ENCODE measurements at places on chromosomes 3 and 15.

DNA sequence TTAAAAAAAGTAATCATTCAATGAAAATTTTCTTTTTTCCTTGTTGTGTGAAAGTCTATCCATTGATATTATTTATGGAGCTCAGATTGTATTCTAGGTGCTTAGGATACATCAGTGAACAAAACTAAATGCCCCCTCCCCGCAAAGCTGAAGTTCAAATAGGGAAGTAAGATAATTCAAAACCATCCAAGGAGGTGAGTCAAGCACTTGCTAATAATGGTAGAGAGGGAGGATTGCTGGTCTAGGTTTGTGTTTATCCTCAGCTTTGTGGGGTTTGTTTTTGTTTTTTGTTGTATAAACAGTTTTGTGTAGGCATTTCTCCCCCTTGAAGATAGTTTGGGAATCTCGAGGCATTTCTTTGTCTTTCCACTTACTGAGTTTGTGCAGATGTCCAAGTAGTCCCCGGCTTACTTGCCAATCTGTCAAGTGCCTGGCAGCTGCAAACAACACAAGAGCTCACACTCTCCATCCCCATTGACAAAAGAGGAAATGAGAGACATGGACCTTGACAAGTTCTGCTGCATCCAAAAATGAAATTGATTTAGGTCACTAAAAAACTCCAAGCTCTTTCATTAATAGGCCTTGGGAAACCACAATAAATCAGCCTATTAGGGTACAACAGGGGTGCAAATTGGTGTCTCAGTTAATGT, 575.8 kb upstream of the TBL1XR1 start:
- no peak for DNase-seq
- no peak overlapping the region for H3K4me3 ChIP-seq
- H3K27ac ChIP-seq, result no peak overlapping the region
- no peaks in the 10 kb centered on the region for H3K36me3 ChIP-seq

GRCh38 chr3:15206662-15207576, 873 bp downstream of the CAPN7 start:
- DNase-seq, result no peak
- H3K4me1 ChIP-seq, result peaks cover 15% of the 10 kb centered on the region
- peaks cover 34% of the 10 kb centered on the region for H3K36me3 ChIP-seq
- no peaks in the 10 kb centered on the region for H3K27me3 ChIP-seq
- H3K4me3 ChIP-seq, result peak overlapping the region; percentile 98

- no peak overlapping the region for H3K4me3 ChIP-seq
- H3K27me3 ChIP-seq, result no peaks in the 10 kb centered on the region
- H3K36me3 ChIP-seq, result no peaks in the 10 kb centered on the region
- no peaks in the 10 kb centered on the region for H3K4me1 ChIP-seq
- no peak overlapping the region for H3K27ac ChIP-seq
- DNase-seq, result no peak
Observed at GRCh38 chr3:191008074-191008473, 145.6 kb upstream of the GMNC start.

DNA sequence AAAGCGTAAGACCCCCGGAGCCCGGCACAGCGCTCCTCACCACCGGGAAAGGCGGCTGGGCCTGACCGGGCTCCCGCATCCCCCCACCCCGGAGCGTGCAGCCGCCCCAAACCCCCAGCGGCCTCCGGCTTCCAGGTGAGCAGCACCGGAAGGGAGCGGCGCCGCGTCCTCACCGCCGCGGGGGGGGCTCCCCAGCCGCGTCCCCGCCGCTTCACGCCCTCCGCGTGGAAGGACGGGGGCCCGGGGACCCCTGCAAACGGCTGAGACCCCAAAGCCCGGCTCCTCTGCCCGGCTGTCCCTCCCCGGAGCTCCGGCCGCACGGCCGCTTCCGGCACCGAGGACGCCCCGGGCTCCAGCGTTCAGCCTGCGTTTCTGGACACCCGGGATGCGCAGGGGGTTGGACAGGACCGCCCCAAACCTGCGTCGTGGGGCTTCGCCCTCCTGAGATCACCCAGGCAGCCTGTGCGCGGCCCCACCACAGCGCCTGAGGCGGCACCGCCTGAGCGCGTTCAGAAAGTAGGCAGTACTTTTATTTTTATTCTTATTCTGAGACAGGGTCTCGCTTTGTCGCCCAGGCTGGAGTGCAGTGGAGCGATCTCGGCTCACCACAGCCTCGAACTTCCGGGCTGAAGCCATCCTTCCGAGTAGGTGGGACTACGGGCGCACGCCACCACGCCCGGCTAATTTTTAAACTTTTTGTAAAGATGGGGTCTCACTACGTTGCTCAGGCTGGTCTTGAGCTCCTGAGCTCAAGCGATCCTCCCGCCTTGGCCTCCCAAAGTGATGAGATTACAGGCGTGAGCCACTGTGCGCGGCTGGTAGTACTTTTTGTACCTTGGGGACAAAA, 51.6 kb upstream of the BLM start:
- no peaks in the 10 kb centered on the region for H3K27me3 ChIP-seq
- peak overlapping the region; percentile 60 for H3K4me3 ChIP-seq
- DNase-seq, result no peak
- H3K27ac ChIP-seq, result peak overlapping the region; percentile 83
- H3K36me3 ChIP-seq, result no peaks in the 10 kb centered on the region

GRCh38 chr3:55624238-55624637, 137.1 kb upstream of the WNT5A start:
- no peaks in the 10 kb centered on the region for H3K36me3 ChIP-seq
- H3K27me3 ChIP-seq, result no peaks in the 10 kb centered on the region
- H3K27ac ChIP-seq, result peak overlapping the region; percentile 17
- H3K4me1 ChIP-seq, result peaks cover 3% of the 10 kb centered on the region
- no peak overlapping the region for H3K4me3 ChIP-seq

- no peak for DNase-seq
- no peak overlapping the region for H3K27ac ChIP-seq
- H3K36me3 ChIP-seq, result no peaks in the 10 kb centered on the region
- no peaks in the 10 kb centered on the region for H3K4me1 ChIP-seq
- H3K4me3 ChIP-seq, result no peak overlapping the region
Observed at GRCh38 chr3:36496684-36497633, 116.7 kb downstream of the STAC start.

GRCh38 chr15:62297522-62297921, 132.4 kb upstream of the C2CD4B start:
- no peak overlapping the region for H3K27ac ChIP-seq
- H3K36me3 ChIP-seq, result no peaks in the 10 kb centered on the region
- no peak for DNase-seq
- H3K27me3 ChIP-seq, result no peaks in the 10 kb centered on the region
- no peak overlapping the region for H3K4me3 ChIP-seq
- H3K4me1 ChIP-seq, result no peaks in the 10 kb centered on the region

GRCh38 chr3:197908957-197909701, 40.9 kb upstream of the RPL35A start:
- no peak overlapping the region for H3K27ac ChIP-seq
- peaks cover 14% of the 10 kb centered on the region for H3K4me1 ChIP-seq
- DNase-seq, result no peak
- no peaks in the 10 kb centered on the region for H3K36me3 ChIP-seq

- peaks cover 38% of the 10 kb centered on the region for H3K4me1 ChIP-seq
- no peaks in the 10 kb centered on the region for H3K27me3 ChIP-seq
- H3K4me3 ChIP-seq, result no peak overlapping the region
- DNase-seq, result no peak
Observed at GRCh38 chr3:4897765-4898453, 81.3 kb upstream of the BHLHE40 start.

GRCh38 chr15:70741677-70742293, 21.6 kb downstream of the UACA start:
- no peak for DNase-seq
- no peak overlapping the region for H3K4me3 ChIP-seq
- H3K27me3 ChIP-seq, result no peaks in the 10 kb centered on the region
- H3K27ac ChIP-seq, result peak overlapping the region; percentile 79

DNA sequence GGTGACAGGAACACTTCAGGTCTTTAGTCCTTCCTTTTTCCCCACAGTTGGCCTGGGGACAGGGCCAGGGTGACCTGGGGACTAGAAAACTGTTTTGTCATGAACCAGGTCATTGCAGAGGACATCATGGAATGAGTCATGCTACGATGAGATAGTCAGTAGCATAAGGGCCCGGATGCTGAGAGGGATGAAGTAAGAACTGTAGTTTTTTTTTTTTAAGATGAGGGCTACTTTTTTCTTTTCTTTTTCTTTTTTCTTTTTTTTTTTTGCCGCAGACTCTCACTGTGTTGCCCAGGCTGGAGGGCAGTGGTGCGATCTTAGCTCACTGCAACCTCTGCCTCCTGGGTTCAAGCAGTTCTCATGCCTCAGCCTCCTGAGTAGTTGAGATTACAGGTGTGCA, 8.0 kb downstream of the MAP2K5 start:
- no peak overlapping the region for H3K4me3 ChIP-seq
- H3K27ac ChIP-seq, result no peak overlapping the region
- peaks cover 4% of the 10 kb centered on the region for H3K4me1 ChIP-seq
- H3K36me3 ChIP-seq, result no peaks in the 10 kb centered on the region

GRCh38 chr15:52050416-52050815, 31.4 kb downstream of the MAPK6 start:
- H3K4me1 ChIP-seq, result peaks cover 37% of the 10 kb centered on the region
- no peak overlapping the region for H3K4me3 ChIP-seq
- H3K27ac ChIP-seq, result no peak overlapping the region
- no peak for DNase-seq

DNA sequence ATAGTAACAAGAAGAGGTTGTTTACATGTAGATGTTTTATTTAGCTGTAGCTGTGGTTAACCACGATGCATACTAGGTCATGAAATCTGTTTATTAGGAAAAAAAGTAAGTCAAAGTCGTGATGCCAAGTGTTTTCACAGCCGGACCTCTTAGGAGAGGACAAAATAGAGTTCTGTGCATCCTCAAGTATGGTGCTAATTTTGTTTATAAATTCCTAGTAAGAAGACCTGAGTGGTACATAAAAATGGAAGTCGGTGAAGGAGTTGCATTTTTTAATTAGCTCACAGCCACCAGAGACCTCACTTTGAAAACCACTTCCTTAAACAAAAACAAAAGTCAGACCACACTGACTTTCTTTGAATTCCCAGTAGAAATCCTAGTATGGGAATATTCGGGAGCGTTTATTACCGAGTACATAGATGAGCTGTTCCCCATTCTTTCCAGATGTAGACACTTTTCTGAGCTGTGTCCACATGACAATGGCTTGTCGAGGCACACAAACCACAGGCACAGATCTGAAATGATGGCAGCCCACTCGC, 143.6 kb upstream of the UBE2E1 start:
- H3K4me3 ChIP-seq, result no peak overlapping the region
- no peaks in the 10 kb centered on the region for H3K36me3 ChIP-seq
- no peaks in the 10 kb centered on the region for H3K4me1 ChIP-seq

GRCh38 chr3:151101270-151101969, 16.0 kb downstream of the MED12L start:
- H3K27ac ChIP-seq, result no peak overlapping the region
- no peaks in the 10 kb centered on the region for H3K36me3 ChIP-seq
- H3K4me3 ChIP-seq, result no peak overlapping the region
- H3K27me3 ChIP-seq, result no peaks in the 10 kb centered on the region

DNA sequence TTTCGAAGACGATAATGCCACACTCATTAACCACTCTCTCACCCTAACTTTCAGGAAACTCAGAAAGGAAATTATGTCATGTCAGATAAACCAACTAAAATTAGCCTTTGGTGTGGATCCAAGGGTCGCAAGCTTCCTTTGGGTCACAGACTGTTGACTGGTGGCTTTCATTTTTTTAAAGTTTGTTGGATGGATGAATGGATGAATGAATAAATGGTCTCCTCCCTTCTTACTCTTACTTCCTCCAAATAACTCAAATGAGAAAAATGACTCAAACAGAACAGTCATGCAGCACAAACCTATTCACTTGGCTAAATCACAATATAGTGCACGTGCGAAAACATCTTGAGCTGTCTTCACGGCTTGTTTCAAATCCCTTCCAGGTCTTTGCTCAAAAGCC, 82.9 kb upstream of the HACD2 start:
- H3K36me3 ChIP-seq, result peaks cover 18% of the 10 kb centered on the region
- no peaks in the 10 kb centered on the region for H3K27me3 ChIP-seq
- no peak for DNase-seq
- peaks cover 23% of the 10 kb centered on the region for H3K4me1 ChIP-seq
- H3K4me3 ChIP-seq, result no peak overlapping the region
- peak overlapping the region; percentile 59 for H3K27ac ChIP-seq

- H3K4me3 ChIP-seq, result peak overlapping the region; percentile 49
- no peaks in the 10 kb centered on the region for H3K27me3 ChIP-seq
- H3K4me1 ChIP-seq, result peaks cover 28% of the 10 kb centered on the region
- no peaks in the 10 kb centered on the region for H3K36me3 ChIP-seq
Observed at GRCh38 chr3:43894176-43895049, 203.7 kb downstream of the ABHD5 start.

- H3K27me3 ChIP-seq, result no peaks in the 10 kb centered on the region
- H3K27ac ChIP-seq, result no peak overlapping the region
- no peak overlapping the region for H3K4me3 ChIP-seq
- no peaks in the 10 kb centered on the region for H3K4me1 ChIP-seq
- no peaks in the 10 kb centered on the region for H3K36me3 ChIP-seq
- DNase-seq, result no peak
Observed at GRCh38 chr3:108406661-108407206, 103.7 kb downstream of the MYH15 start.

- DNase-seq, result no peak
- peaks cover 25% of the 10 kb centered on the region for H3K4me1 ChIP-seq
- peaks cover 99% of the 10 kb centered on the region for H3K27me3 ChIP-seq
- H3K36me3 ChIP-seq, result no peaks in the 10 kb centered on the region
- peak within 1 kb of the TSS; percentile 13 for H3K27ac ChIP-seq
Observed at GRCh38 chr15:65377976-65378366, at the start of gene IGDCC3. IGDCC3 (minus strand) TSS chr15:65378002; CDS start chr15:65377788, 214 bp downstream.

GRCh38 chr3:117928836-117929235, 1105.8 kb downstream of the IGSF11 start:
- H3K27ac ChIP-seq, result no peak overlapping the region
- H3K36me3 ChIP-seq, result no peaks in the 10 kb centered on the region
- DNase-seq, result no peak
- H3K4me1 ChIP-seq, result no peaks in the 10 kb centered on the region

DNA sequence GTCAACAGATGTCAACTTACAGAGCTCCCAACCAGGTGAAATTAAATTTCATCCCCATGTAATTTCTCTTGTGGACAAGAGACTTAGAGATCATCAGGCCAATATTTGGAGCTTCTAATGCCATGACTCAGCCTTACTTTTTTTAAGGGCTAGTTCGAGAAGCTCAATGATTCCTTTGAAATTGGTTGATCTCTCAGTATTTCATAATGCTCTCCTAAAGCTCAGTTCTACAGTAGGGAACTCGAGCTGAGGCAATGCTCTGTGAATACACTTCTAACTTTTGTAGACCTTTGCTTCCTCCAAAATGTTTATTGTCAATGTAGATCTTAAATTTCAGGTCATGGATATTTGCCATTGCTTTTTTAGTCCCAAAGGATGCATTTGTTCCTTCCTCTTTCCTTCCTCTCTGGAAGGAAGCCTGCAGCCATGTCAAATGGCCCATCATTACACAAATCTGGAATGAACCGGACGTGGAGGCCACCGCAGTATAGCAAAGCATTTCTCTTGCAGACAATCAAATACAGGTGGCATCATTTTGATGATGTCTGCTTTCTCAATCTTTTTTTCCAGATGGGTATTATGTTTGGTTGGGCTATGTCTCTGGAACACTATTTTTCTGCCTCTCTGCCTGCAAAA, 28.3 kb downstream of the STARD5 start:
- H3K4me3 ChIP-seq, result no peak overlapping the region
- no peaks in the 10 kb centered on the region for H3K36me3 ChIP-seq
- no peaks in the 10 kb centered on the region for H3K27me3 ChIP-seq
- peak overlapping the region; percentile 32 for H3K27ac ChIP-seq
- H3K4me1 ChIP-seq, result peaks cover 57% of the 10 kb centered on the region
- DNase-seq, result no peak
